ENCODE measurements at places on chromosomes 5 and 9.

DNA sequence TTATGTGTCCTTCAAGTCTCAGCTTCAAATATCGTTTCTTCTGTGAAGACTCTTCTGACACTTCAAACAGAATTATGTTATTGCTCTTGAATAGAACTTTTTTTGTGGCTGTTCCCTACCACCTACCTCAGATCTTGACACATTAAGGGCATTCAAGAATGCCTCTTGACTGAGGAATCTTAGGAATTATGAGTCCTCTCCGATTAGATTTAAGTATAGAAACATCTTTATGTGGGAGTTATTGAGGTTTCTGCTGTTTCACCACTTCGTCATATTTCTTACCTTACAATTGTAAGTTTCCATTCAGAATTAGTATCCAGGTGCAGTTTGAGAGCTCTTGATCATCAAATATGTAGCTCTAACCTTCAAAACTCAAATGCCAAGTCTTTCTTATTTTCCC, 324.2 kb upstream of the NUDT12 start:
- no peak for DNase-seq

GRCh38 chr5:79699763-79700400, 10.2 kb downstream of the CMYA5 start:
- DNase-seq = no peak

- no peak for DNase-seq
These were observed 173.3 kb upstream of the SEMA6A start for GRCh38 chr5:116747881-116748280.

DNA sequence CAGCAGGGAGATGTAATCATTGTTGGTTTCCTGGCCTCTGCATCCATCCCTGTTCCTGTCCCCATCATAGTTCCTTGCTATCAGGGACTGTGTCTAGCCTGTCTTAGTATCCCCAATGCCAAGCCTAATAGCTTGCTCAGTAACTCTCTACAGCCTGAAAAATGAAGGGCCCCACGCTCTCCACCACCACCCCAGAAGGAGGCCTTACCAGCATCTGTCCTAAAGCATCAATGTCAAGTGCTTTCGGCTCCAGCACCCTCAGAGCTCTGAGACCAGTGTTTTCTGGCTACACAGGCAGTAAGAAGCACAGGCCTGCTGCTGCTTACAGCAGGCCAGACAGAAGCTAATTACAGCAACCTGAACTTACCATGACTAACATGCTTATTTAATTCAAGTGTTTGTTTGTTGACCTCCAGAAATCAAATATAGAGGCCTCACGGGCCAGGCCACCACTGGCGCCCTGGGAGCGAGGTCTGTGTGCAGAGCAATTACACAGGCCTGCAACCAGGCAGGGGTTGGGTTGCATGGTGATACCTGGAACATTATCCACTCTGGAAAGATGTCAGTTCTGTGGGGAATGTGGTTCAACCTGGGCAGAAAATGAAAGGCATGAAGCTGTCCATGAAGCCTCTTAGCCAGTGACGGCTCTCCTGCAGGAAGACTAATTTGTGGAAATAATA, 124.3 kb downstream of the SLC1A3 start:
- no peak for DNase-seq

DNA sequence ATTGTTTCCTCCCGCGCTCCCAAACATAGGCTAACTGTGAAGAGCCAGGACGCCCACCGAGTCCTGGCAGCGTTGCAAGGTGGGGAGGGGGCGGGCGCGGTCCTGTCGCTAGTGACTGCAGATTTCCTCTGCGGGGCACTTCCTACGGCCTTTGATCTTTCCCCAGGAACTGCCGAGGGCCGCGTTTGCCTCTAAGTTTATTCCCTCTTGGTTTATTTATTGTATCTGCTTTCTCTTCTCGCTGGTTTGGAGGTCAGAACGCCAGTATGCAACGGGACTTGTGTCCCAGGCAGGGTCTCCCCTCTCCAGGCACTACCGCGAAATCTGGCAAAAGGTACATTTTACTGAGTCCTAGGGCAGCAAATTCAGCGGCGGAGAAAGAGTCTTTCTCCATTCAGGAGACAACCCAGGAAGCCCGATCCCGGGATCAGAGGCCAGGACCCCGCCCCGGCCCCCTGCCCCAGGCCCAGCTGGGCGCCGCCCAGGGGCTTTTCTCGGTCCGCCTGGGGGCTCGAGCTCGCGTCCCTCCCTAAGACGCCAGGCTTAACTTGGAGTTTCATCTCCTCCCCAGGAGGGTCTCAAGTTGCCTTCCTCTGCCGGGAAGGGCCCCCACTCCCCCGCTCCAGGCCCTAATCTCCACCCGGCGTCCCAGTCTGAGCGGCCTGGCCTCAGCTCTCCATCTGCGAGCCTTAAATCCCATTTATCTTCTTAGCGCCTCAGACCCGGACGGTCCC, 884 bp upstream of the EGFLAM start:
- no peak for DNase-seq

GRCh38 chr5:132768485-132768868, 8.6 kb downstream of the SEPTIN8 start:
- DNase-seq = no peak

GRCh38 chr9:111798786-111799185, 4.0 kb upstream of the SHOC1 start:
- DNase-seq = no peak

- peak; percentile 59 for DNase-seq
These were observed 3.5 kb upstream of the EXOSC2 start for GRCh38 chr9:130689937-130690700.

DNA sequence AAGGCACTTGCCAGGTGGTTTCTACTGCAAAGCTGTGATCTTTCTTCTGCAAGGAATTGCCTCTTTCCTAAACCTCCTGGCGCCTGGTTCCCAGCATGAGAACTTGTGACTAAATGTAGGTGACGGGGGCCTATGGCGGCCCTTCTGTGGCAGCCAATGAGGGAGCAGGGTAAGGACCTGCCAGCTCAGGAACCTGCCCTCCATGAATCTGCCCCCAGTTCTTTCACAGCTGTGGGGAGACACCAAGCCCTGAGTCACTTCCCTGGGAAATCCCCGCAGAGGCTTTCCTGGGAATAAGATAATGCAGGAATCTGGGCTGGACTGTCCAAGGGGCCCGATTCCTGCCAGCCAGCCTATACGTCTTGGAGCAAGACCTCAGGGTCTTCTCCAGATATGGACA, 56.7 kb upstream of the CTNNA1 start:
- no peak for DNase-seq

DNA sequence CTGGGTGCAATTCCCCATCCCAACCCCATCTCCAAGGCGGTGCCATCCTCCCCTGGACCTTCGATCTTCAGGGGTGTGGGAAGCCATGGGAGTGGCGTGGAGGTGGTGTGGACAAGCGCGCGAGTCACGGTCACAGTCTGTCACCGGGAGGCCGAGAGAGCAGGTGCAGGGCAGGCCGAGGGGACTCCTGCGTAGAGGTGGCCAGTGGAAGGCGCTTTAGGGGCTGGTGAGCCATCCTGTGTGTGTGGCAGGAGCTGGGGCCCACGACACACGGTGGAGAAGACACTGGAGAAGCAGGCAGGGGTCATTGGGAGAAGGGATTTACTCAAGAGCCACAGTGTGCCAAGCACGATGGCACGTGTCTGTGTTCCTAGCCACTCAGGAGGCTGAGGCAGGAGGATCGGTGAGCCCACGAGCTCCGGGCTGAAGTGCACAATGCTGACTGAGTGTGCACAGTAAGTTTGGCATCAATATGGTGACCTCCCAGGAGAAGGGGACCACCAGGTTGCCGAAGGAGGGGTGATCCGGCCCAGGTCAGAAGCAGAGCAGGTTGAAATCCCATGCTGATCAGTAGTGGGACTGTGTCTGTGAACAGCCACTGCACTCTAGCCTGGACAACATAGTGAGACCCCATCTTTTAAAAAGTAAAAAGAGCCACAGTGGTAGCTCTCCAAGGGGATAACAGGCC, 145.1 kb upstream of the PHYKPL start:
- no peak for DNase-seq

DNA sequence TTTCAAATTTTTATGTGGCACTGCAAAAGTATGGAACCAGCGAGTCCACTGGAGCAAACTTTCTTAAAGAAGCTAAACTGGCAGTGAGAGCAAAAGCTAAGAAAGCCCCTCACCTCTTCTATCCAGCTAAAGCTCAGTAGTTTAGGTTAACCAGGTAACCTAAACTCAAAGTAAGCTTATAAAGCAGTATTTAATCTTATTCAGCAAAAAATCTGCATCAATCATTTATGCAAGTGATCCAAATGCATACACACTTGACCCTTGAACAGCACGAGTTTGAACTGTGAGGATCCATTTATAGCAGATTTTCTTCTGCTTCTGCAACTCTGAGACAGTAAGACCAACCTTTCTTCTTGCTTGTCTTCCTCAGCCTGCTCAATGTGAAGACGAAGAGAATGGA, 363.8 kb upstream of the CDH18 start:
- no peak for DNase-seq

DNA sequence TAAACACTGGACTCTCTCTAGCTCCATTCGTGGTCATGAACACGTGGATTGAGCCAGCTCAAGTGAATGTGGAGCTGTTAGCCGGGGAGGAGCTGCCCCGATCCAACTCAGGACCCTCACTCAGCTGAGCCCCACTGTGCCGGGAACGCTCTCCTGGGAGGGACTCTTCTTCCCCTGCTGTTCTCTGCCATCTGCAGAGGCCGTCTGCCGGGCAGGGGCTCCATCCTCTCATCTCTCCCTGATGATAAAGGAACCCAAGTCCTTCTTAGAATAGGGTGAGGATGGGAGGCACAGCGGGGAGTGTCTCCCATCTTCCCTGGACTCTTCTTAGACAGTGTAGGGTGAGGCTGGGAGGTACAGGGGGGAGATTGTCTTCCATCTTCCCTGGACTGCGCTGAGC, 120.5 kb upstream of the IRX4 start:
- DNase-seq = no peak

DNA sequence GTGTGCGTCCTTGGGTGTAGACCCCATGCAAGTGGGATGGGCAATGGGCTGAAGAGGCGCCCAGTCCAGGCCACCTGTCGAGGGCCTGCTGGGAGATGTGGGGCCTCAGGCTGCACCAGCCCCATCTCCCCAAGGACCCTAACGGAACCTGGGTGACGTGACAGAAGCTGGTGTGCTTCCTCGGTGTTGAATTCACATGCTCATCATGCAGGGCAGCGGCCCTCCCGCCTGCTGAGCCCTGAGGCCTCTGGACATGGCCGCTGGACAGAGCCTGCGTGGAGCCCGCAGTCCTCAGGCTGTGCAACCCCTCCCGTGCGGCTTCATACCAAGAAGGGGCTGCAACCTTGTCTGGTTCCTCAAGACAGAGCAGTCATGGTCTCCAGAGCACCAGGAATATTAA, 26.8 kb downstream of the TERT start:
- no peak for DNase-seq

DNA sequence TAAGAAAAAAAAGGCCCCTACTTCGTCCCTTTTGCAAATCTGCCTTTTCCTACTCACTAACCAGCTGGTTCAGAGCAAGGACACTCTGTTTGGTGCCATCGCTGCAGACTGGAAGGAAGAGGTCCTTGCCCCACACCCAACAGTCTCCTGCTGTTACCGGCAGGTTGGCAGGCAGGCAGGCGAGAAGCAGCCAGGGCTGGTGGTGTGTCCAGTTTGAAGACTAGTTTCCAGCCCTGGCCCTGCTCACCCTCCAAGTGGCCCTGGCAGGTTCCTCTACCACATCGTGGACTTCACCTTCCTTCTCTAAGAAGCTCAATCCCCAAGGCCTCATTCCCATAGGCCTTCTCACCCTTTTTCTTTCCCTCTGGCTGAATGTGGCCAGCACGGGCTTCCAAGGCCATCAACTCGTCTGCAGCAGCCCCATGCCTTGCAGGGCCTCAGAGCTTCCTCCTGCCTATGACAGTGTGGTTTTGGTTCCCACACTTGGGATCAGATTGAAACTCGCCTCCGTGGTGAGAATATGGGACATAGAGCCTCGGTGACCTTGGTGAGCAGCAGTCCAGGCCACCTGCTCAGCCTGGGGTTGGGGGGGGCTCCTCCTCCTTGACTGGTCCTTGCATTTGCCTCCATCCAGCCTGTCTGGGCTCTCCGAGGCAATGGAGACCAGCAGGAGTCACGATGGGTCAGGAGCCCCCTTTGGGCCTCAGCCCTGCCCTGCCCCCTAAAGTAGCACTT, 22.9 kb downstream of the TGFBI start:
- no peak for DNase-seq

- DNase-seq = no peak
These were observed 80.8 kb downstream of the PCDH1 start for GRCh38 chr5:141797425-141797824.

DNA sequence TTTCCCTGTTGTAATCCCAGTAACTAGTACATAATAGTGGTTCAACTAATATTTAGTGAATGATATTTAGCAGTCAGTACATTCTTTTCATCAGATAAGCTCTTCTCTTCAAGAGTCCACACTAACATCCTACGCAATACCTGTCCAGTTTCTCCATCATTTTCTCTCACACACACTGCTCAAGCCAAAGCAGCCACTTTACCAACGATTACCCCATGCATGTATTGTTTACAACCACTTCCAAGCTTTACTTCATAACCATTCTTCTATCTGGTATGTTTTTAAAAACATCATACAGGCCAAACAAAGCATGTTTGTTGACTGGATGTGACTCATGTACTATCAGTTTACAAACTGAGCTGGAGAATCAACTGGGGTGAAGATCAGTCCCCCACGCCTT, 7.3 kb downstream of the UBTD2 start:
- DNase-seq = no peak

- DNase-seq = no peak
These were observed 31.5 kb upstream of the NCS1 start for GRCh38 chr9:130140706-130141105.

DNA sequence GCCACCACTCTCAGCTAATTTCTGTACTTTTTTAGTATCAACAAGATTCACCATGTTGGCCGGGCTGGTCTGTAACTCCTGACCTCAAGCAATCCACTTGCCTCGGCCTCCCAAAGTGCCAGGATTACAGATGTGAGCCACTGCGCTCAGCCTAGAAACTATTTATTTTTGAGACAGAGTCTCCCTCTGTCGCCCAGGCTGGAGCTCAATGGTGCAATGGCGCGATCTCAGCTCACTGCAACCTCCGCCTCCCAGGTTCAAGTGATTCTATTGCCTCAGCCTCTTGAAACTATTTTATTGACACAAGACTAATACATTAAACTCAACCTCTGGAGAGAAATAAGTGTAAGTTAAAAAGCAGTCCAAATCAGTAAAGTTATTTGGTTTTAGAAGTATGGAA, 34.0 kb downstream of the IL6ST start:
- no peak for DNase-seq

- DNase-seq = no peak
These were observed at the start of gene AGXT2 for GRCh38 chr5:35047785-35048404. Gene AGXT2 (minus strand): TSS chr5:35047949. CDS start chr5:35047892, 57 bp downstream.

GRCh38 chr5:108174286-108174685, 207.6 kb downstream of the FBXL17 start:
- DNase-seq = no peak

DNA sequence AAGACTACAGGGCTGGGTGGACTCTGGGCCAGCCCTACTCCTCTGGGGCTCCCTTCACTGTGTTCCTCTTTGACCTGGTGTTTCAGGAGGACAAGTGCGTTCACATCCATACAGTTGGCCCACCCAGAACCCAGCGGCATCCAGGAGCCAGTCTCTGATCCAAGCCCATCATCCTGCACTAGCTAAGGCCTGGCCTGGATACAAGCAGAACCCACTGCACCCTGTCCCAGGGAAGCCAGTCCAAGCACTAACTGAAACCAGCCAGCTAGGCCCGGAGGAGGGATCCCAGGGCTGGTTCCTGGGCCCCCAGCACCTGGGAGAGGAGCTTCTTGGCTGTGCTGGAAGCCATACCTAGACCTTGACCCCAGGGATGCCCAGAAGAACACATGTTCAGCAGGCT, 4.1 kb upstream of the GBGT1 start:
- DNase-seq = no peak

Measured in NCI-H526 (cell line).